Occipital lobe (tissue), 3 donors: ENCODE measurements at places on chromosomes 16 and 17. TPM values are rescaled to one million over a fixed set of nuclear protein-coding genes. Genes with fewer than 3 reads are reported as not detected.

- DNase-seq = no peak
These were observed 14.1 kb downstream of the CFAP20 start for GRCh38 chr16:58114827-58115825.

DNA sequence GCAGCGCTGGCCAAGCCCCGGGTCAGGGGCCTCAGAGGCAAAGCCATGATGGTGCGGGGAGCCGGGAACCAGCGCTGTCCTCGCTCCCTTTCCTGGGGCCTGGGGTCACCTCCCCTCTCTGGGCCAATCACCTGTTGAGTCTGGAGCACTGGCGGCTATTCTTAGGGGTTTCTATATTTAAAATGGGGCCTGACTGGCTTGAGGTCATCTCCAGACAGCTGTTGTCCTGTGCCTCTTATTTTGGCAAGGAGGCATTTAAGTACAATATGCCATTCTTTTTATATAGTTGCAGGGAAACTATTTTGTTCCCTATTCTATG is at the start of gene COX6A2:
COX6A2 (minus strand) TSS at position 82 of the 319 bp plus-strand sequence; CDS start at position 47, 35 bp downstream.
- no peak for DNase-seq

GRCh38 chr16:10675216-10675615 is 19.5 kb downstream of the TEKT5 start:
- no peak for DNase-seq

Gene ZPBP2
- total RNA-seq = not detected

Gene NT5M
- 5.6 TPM for total RNA-seq

Gene KIF2B
- not detected for total RNA-seq

Gene C1QTNF1
- 0.78 TPM for total RNA-seq

Gene PIK3R5
- 0.62 TPM for total RNA-seq
